ENCODE measurements at places on chromosomes 2 and 18. TPM values are rescaled to one million over a fixed set of nuclear protein-coding genes. Genes with fewer than 3 reads are reported as not detected.

- DNase-seq, result no peak
These were observed 438.7 kb downstream of the MBD2 start for GRCh38 chr18:53785811-53786210.

Gene GCFC2
- 14.8 TPM for total RNA-seq

DNA sequence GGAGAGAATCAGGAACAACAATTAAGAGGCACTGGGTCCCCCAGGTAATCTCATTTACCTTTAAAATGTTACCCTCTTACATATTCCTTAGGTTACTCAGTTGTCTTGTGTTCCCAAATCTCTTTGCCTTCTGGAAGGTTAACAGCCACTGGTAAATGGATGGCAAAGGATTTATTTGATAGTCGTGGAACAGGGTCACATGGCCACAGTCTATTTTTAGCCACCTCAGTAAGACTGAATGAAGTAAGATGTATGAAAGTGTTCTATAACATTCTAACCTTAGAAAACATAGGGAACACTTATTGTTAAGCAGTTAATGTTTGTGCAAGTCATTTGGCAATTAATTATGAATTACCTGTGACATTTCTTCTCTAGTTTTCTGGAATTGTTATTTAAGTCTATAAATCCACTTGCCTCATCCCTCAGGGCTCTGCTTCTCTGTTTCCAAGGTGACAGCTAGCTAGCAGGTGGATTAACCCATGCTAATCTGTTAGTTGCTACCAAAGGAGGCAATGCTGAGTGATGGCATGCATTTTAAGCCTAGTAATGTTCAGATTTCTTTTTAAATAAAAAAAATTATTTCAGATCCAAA lies 211.0 kb downstream of the PIK3C3 start:
- DNase-seq, result no peak

DNA sequence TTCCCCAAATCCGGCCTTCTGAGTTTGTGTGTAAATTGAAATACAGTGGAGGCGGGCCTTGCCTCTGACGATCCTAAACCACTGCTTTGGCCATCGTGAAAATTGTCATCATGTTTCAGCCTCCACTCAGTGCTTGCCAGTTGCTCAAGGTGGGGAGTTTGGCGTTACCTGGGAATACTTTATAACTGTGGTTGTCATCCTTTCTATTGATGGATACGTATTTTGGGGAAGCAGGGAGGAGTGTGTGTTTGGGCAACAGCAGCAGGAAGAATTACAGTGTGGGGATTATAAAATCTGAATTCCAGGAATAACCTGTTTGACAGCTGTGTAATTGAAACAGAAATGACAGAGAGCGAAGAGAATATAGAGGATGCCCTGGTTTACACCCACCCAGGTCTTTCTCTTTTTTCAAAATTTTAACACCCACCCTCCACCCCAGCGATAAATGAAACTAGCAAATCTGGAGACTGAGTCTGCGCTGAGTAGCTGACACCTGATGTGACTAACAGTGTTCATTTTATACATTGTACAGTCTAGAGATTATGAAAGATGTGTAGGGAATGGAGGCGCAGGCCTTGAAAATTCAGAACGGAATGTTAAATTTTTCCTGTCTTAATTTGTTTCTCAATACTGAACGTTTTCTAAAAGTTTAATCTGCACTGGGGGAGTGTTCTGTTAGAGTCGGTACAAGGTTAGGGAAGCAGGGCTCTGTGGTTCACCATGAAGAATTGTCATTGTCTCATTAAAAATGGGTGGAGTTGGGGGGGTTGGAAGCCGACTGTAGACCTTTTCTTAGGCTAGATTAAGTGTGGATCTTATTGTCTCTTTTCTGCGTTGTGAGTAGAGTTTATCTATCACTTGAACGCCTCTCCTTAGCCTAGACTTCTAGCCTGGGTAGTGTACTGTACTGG lies 1.6 kb downstream of the MAP4K4 start:
- no peak for DNase-seq

DNA sequence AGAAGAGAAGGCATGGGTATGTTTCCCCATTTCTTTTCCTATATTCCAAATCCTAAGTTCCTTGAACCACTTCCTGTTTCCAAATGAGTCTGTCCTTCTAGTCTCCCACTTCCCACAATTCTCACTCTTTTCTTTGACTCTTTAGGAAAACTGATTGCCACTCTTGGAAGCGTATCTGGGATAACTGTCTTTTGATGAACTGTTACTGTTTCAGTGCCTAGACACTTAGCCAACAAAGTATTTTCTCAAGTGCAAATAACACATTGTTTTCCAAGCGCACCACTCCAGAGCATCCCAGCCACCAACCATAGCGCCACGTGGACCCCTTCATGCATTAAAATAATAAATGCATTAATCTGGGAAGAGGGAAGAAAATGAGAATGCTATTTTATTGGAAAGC lies 342.8 kb downstream of the MTX2 start:
- no peak for DNase-seq

Gene ASB18
- 3.4 TPM for total RNA-seq

- DNase-seq, result peak; percentile 22
These were observed 21.4 kb downstream of the MGAT4A start for GRCh38 chr2:98709535-98709934.

GRCh38 chr2:238910751-238911351 lies 63.0 kb downstream of the TWIST2 start:
- DNase-seq, result no peak

Gene MYO7B
- total RNA-seq, result 0.31 TPM

Gene EVA1A
- not detected for total RNA-seq

DNA sequence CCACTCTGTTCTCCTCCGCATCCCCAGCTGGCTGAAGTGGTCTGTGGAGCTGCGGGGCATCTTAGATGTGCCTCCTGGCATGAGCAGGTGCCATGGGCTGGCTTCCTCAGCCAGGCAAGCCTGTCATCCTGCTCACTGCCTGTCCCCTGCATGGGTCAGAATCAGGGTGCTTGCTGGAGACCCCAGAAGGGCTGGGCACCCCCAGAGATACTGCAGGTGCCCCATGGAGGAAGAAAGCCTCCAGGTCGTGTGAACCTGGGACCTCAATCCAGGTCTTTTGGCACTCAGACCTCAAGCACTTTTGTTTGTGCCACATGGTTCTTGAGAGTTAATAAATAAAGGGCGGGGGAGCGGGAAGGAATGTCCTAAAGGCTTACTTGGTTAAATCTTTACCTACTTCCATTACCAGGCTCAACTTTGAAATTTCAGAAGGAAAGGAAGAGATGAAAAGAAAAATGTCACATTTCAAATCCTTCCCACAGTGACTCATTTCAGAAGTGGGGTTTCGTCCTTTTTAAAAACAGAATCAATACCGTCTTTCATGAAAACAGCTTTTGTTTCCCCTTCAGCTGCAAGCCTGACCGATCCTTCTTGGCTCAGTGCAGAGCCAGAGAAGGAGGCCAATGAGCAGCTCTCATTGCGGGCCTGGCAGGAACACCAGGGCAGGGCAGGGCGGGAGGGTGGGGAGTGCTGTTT lies 69.9 kb downstream of the RHOB start:
- peak; percentile 78 for DNase-seq

Gene RNF144A
- total RNA-seq, result 14.3 TPM

Gene CYTIP
- 2.6 TPM for total RNA-seq

DNA sequence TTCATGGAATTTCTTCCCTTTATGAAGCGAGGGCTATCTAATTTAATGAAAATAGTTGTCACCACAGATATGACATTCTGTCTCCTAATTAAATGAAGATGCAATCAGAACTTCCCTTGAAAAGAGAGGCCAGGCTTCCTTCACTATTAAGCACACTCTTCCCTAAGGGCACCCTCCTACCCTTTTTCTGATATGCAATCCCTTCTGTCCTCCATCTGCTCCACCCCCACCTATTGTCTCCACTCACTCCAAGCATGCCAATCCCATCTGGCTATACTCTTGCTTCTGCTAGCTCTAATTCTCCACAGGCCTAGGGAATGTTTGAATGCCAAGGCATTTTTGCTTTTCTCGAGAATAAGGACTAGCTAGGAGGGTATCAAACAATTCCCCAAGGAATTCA lies 818.4 kb upstream of the FSHR start:
- no peak for DNase-seq

Gene DSG3
- not detected for total RNA-seq
